Aorta (tissue), 5 donors: ENCODE measurements at places on chromosomes 7 and 10. TPM values are rescaled to one million over a fixed set of nuclear protein-coding genes. Genes with fewer than 3 reads are reported as not detected.

The SLC26A4 gene
- 1.4 TPM for polyA plus RNA-seq

The CDHR1 gene
- polyA plus RNA-seq: not detected

The TFEC gene
- polyA plus RNA-seq: 4.8 TPM

The ATOH7 gene
- not detected for polyA plus RNA-seq

The DNAJC12 gene
- polyA plus RNA-seq: 4.4 TPM

The TLX1 gene
- 0.13 TPM for polyA plus RNA-seq

The DDX56 gene
- 153 TPM for polyA plus RNA-seq

The CFAP58 gene
- polyA plus RNA-seq: 0.67 TPM

The NODAL gene
- polyA plus RNA-seq: not detected

DNA sequence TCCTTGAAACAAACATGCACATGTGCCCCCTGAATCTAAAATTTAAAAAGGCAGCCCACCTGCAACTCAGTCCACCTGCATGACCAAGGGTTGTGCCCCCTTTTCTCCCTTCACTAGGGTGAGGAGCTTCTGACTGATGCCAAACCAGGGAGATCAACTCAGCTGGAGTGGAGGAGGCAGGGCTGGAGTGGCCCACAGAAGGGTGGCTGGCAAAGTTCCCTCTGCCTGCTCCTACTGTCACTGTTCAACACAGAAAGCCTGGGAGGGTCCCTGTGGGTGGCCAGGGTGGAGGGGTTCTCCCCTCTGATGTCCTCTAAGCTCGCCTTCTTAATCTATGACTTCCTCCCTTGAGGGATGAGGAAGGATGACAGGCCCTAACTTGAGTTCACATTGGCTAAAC, 55.7 kb upstream of the ANTXRL start:
- peak; percentile 37 for DNase-seq

DNA sequence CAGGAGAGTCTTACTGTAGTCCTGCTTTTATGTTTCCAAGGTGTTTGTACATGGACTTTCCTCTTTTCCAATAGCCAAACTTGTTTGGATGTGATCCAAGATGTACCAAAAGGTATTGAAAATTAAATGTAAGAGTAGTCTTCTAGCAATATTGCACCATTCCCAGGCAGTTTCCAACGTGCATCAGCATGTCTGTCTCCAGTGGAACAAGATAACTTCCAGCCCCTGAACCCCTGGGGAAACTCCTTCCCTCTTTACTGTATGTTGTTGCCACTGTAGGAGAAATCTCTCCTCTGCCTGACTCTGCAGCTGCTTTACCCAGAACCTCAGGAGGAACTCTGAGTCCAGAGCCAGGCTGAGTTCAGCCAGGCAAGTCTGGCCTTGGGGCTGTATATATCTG, 18.5 kb downstream of the ARMC10 start:
- no peak for DNase-seq

DNA sequence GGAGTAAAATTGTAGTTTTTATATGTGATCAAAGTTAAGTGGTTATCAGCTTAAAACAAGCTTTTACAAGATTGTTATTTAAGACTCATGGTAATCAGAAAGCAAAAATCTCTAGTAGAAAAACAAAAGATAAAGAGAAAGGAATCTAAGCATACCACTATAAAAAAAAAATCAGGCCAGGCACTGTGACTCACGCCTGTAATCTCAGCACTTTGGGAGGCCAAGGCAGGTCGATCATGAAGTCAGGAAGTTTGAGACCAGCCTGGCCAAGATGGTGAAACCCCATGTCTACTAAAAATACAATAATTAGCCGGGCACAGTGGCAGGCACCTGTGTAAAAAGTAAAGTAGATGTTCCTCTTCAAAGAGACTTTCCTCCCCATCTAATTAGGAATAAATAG, 265.9 kb upstream of the NRP1 start:
- no peak for DNase-seq

DNA sequence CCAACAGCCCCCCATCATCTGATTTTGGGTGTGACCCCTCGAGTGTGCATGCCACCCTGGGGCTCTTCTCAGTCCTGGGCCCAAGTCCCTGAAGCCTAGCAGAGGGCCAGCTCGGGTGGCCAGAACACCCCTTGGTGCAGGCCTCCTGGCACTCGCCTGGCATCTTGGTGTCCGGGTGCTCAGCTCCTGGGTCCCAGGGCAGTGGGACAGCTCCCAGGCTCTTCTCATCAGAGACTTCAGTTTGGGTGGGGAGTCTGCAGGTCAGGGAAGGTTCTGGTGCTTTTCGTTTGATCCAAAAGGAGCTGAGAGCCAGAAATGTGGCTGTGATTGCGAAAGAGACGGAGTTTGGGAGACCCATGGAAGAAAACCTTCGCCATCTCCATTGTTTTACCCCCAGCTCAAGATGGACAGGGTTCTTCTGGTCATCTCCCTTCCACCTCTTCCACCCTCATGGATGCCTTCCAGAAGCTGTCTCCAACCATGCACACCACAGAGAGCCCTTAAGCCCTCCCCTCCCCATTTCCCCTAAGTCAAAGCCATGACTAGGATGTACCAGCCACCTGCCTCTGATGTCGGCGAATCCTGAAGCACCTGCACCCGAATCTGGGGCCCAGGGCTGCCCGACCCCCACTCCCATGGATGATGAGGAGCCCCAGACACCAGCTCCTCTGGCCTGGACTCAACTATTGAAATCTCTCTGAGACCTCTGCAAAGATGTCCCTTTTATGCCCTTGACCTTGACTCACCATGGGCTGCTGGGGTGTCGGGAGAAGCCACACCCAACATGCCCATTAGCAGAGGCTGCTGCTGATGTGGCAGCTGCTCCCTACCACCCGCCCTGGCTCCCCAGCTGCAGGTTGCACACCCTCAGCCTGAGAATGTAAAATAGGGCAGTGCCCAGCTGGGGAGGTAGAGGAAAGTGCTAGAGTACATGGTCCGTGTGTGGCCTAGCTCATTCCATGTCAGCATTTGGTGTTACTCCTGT, 55.3 kb downstream of the ADCYAP1R1 start:
- DNase-seq: no peak

- no peak for DNase-seq
These were observed 504.2 kb upstream of the MBL2 start for GRCh38 chr10:53276797-53277196.

DNA sequence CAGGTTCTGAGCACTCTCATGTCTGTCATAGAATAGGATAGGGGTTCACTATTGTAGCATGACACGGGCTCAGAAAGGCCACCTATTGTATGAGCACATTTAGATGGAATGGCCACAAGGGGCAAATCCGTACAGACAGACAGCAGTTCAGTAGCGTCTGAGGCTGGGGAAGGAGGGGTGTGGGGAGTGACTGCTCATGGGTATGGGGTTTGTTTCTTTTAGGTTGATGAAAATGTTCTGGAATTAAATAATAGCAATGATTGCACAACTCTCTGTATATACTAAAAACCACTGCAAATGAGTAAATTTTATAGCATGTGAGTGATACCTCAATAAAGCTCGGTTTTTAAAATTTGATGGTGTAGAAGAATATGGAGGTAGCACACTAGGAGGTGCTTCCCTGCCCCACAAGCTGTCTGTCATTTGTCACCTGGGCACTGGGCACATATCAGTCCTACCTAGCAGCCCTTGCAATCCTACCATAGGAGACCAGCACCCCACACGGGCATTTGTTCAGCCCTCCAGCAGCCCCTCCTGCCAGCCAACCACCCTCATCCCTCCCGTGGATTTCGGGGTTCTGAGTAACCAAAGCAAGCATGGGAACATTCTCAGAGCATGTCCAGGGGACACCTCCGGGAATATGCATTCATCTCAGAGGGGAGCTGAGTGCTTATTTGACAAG, 35.2 kb downstream of the KCNMA1 start:
- DNase-seq: no peak

DNA sequence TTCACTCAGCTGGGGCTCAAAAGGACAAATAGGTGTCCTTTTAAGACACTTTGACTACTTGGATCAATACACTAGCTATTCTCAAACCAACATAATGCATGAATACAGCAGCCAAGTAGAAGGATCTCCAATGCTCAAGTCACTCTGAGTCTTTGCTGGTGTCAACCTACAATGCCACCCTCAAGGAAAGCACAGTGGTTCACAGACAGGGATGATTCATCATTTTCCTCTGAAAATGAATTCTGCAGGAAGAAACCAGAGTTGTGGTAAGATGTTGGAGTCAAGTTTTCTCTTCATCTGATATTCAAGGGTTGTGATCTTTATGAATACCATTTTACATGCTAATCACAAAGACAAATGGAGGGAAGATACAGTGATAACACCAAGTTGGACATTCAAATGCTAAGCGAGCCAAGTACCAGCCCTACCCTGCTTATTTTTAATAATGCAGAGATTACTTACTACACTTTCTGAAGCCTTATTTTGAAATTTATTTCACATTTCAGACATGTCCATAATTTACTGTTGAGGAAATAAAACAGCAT, 143.1 kb upstream of the FGFR2 start:
- DNase-seq: no peak

GRCh38 chr7:158816995-158817394, 12.3 kb downstream of the ESYT2 start:
- DNase-seq: no peak

DNA sequence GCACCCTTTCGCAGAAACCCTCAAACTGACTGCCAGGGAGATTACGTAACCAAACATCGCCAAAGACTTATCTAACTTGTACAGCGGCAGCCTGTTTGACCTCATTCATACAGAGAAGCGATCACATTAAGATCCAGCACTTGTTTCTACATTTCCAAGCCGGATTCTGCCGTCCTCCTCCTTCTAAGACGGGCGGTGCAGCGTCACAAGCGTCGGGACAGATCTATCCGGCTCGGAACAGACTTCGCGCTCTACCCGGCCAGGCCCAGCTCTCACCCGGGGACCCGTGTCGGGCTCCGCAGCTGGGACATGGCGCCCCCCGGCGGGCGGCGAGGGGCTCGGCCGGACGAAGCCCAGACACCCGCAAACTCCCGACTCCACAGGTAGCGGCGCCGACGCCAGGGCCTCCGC, 373 bp downstream of the H2AZ2 start:
- DNase-seq: peak; percentile 96

DNA sequence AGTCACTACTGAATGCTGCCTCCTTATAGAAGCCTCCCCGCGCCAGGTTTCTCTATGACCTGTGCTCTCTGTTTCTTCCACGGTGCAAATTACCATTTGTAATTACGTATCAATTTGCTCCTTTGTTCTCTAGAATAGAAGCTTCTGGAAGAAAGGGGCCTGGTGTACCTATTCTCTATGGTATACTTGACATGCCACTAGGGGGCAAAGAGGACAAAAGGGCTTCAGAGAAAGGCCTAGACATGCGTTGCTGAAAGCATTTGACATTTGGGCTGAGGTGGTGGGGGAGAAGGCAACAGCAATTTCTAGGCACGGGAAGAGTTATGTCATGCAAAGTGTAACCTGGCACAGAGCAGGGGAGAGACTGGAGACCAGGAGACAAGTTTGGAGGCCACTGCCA, 148.7 kb downstream of the WDR11 start:
- no peak for DNase-seq

- no peak for DNase-seq
These were observed 26.8 kb downstream of the PRPF18 start for GRCh38 chr10:13613519-13613918.

DNA sequence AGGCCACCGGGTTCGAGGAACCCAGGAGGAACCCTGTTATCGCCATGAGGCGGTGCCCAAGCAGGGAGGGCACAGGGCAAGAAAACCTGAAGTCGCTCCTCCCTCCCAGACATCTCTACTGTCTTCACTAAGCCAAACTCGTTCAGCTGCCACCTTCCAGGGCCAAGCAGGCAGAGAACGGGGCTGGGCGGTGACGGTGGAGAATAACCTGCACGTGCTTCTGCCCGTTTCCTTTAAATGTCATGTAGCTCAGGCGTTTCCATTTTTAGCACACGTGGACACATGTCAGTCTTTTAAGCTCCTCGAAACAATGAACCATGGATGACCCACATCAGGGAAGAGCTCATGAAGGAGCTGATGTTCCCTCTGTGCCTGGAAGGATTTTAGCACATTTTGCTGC, 124.3 kb upstream of the KLF6 start:
- DNase-seq: no peak

- DNase-seq: no peak
These were observed 65.3 kb downstream of the MACC1 start for GRCh38 chr7:20151708-20152456.

DNA sequence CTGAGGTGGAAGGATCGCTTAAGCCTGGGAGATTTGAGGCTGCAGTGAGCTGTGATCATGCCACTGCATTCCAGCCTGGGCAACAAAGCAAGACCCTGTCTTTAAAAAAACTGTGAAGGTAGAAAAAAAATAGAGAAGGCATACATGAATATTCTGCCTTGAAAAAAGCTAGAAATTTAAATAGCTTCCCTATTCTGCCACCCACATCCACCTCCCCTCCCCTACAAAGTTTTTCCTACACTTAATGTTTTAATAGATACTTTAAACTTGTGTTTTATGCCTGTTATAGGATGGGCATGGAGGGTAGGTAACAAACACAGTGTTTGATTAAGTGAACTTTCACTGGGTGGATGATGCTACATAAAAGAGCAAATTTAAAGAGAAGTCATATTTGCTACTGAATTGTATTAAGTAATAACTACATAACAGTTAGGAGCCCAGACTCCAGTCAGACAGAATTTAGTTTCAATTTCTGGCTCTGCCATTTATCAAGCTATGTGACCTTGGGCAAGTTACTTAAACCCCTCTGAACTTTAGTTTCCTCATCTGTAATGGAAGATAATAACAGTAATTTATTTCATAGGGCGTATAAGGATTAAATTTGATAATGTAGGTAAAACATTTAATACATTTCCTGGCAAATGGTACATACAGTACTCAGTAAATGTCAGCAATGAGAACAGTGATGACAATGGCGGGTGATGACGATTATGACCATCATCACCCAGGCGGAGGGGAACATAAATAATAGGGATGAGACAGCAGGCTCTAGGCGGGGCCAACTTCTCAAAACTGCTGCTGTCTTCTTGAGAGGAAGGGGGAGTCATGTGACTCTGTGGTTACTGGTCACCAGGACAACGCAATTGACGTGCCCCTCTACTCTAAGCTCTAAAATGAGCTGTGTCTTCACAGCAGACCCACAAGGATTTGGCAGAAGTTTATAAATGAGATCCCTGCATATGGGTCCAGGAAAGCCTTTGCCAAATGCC, 15.8 kb downstream of the DNMBP start:
- no peak for DNase-seq

GRCh38 chr7:91310830-91311460, 46.7 kb downstream of the FZD1 start:
- DNase-seq: no peak
